Retinal pigment epithelial cell (primary cell): ENCODE measurements at places on chromosomes 7 and 10.

- DNase-seq = no peak
Observed at GRCh38 chr10:29496341-29497162, 138.2 kb downstream of the SVIL start.

- DNase-seq = no peak
Observed at GRCh38 chr10:21801609-21802008, 201.9 kb downstream of the DNAJC1 start.

GRCh38 chr7:69285854-69286253, 312.4 kb upstream of the AUTS2 start:
- no peak for DNase-seq

GRCh38 chr7:30112103-30112713, 22.6 kb upstream of the MTURN start:
- DNase-seq = no peak

- DNase-seq = no peak
Observed at GRCh38 chr10:50832171-50832751, 53.2 kb downstream of the A1CF start.

- DNase-seq = no peak
Observed at GRCh38 chr7:78218051-78218450, 419.5 kb downstream of the PHTF2 start.
